Stimulated activated CD8-positive, alpha-beta memory T cell treated with anti-CD3 and anti-CD28 coated beads, Interleukin-15, amount 100 ng/mL, for 1 hour (primary cell): ENCODE measurements at places on chromosomes 6 and 20.

- no peak for DNase-seq
These were observed 235.0 kb upstream of the PRDM1 start for GRCh38 chr6:105851113-105851580.

DNA sequence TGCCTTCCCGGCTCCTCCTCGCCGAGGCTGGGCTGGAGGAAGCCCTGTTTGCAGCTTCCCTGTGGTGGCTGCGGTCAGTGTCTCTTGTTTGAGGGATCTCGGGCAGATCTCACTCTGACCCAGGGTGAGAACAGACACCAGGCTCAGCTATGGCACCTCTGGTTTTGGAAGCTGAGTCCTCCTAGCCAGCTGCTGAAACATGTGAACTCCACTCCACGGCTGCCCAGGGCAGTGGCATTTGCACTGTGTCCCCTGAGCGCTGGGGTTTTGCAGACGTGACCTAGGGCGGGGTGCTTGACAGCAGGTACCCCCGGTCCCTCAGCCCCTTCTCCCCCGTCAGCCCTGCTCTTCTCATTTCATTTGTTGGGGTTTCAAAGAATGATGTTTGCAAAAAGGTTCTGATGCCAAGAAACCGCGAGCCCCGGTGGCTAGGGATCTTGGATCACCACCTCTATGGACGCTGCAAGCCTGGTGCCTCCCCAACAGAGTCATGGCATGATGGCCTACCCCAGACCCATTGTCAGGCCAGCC is 55.0 kb upstream of the DACT2 start:
- no peak for DNase-seq

- DNase-seq: no peak
These were observed 64.9 kb upstream of the NUP153 start for GRCh38 chr6:17771609-17772008.

DNA sequence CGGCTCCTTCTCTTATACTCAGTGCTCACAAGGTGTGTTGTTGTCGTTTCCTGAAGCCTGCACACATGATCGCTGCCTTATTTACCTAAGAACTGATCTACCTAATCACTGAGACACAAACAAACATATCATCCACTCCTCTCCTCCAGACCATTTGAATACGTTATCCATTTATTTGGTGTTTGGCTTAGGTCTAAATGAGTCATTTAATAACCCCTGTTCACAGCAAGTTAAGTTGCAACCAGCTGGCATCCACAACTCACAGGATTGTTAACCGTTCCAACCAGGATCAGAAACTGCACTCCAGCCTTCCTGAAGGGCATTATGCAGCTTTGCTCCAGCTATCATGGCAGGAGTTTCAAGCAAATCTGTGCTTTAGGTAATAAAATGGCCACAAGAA is 511.1 kb upstream of the MAP3K7 start:
- no peak for DNase-seq
